ENCODE measurements at places on chromosomes 6 and 20. TPM values are rescaled to one million over a fixed set of nuclear protein-coding genes. Genes with fewer than 3 reads are reported as not detected.

DNA sequence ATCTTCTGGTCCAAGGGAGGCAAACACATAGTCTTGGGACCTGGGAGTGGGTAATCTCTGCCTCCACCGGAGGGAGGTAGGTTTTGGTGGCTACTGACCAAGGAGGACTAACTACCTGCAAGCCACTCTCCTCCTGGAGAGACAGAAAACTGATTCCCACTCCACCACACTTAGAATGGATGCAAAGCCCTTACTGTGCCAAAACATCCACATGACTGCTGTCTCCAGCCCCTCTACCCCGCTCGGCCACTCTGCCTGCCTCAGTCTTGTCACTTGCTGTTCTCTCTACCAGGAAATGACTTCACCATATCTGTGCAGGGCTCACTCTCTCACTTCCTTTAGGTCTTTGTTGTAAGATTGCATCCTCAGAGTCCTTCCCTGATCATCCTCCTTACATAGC lies 129.5 kb upstream of the ARG1 start:
- no peak for DNase-seq

GRCh38 chr20:1499528-1500420 lies 8.6 kb upstream of the SIRPB2 start:
- no peak for DNase-seq

The SLC22A1 gene
- 0.05 TPM for total RNA-seq

The SYCP2L gene
- total RNA-seq = 0.17 TPM

DNA sequence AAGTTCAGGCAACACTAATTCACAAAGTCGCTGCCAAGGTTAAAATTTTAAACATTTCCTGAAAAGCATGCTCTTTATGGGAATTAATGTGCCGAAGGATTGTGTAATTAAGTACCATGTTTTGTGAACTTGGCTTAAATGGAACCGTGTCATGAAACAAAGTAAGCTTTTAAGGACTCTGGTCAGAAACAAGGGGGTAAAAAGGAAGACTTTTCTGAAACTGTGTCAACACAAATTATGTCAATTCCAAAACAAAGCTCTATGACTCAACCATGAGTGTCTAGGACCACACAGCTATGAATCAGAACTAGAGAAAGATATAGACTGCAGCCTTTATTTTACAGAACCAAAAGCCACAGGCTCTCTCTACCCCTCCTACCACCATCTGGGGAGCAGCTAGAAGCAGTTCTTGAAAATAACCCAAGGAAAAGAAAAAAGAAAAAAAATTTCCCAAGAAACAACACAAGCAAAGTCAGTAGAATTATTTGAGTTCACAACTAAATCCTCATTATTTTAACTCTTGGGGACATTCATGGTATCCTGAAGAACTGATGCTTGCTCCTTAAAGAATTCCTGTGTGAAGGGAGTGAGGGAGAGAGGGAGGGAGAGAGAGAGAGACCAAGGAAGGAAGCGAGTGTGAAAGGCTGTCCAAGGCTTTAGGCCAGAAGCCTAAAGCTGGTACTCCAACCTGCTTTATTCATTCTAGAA lies 81.9 kb downstream of the ZMYND8 start:
- DNase-seq = peak; percentile 91

DNA sequence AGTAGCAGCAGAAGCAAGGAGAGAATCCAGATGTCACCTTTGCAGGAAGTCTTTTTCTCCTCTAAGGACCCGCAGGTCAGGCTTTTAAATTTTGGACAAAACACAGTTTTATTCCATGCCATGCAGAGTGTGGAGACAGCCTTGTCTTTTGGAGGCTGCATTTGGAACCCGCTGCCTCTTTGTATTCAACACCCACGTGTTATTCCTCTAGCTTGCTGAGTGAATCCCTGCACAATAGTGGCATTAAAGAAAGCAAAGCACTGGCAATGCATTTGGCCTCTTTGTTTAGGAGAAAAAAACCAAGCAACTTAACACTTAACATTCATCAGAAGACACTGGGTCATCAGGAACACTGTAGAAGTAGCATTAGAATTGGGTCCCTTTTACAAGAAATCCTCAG lies 43.5 kb downstream of the TFAP2B start:
- no peak for DNase-seq

The GHRH gene
- total RNA-seq = not detected

The RAET1E gene
- total RNA-seq = not detected

Measured in dermis blood vessel endothelial cell (primary cell).